Tongue (tissue), 3 donors: ENCODE measurements at places on chromosomes 2 and 18. TPM values are rescaled to one million over a fixed set of nuclear protein-coding genes. Genes with fewer than 3 reads are reported as not detected.

GRCh38 chr2:180952082-180952481 lies 28.3 kb upstream of the UBE2E3 start:
- no peak for DNase-seq

- DNase-seq = no peak
These were observed 445 bp downstream of the C1GALT1C1L start for GRCh38 chr2:43675646-43676321.

- no peak for DNase-seq
These were observed 125.2 kb downstream of the INHBB start for GRCh38 chr2:120471166-120471565.

DNA sequence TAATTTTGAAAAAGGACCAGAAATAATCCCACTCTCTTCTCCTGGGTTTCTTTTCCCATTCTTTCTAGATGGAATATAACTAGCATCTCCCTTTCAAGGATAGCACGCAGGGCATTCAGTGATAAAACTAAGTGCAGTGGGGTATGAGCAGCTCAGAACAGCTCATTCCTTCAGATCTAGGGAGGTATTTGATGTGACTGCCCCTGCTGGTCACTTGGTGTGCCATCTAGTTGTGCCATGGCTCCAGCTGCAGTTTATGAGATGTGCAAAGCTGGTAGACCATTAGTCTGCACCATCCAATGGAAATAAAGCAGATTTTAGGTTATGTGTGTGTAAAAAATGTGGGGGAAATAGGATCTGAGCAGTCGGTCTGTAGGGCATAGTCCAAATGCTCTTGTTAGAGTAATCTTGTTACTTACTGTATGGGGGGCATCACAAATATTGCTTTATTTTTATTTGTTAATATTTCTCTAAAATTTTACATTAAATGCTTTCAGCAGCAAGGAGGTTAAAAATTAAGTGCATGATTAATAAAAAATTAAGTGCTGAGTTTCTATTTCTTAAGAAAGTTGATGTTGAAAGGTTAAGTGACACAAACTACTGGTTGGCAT lies 38.9 kb downstream of the CTAGE1 start:
- no peak for DNase-seq

Gene LHCGR
- total RNA-seq = 0.51 TPM
